ENCODE measurements at places on chromosomes 2 and 18.

DNA sequence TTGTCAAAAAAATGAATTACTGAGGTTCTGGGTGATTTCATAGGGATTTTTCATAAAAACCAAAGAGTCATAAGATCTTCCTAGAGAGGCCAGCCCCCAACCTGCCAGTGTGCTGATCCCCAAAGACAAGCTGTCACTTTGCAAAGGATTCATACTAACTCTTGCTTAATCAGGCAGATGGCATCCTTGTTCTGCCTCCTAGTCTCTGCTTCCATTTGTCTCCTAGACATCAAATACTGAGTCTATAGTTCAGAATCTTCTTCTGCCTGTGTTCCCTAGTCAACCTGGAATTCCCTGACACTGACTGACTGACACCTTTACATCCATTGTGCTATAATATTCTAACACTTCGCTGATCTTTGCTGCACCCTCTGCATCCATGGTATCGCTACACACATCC lies 84.9 kb downstream of the SLC8A1 start:
- no peak for DNase-seq

DNA sequence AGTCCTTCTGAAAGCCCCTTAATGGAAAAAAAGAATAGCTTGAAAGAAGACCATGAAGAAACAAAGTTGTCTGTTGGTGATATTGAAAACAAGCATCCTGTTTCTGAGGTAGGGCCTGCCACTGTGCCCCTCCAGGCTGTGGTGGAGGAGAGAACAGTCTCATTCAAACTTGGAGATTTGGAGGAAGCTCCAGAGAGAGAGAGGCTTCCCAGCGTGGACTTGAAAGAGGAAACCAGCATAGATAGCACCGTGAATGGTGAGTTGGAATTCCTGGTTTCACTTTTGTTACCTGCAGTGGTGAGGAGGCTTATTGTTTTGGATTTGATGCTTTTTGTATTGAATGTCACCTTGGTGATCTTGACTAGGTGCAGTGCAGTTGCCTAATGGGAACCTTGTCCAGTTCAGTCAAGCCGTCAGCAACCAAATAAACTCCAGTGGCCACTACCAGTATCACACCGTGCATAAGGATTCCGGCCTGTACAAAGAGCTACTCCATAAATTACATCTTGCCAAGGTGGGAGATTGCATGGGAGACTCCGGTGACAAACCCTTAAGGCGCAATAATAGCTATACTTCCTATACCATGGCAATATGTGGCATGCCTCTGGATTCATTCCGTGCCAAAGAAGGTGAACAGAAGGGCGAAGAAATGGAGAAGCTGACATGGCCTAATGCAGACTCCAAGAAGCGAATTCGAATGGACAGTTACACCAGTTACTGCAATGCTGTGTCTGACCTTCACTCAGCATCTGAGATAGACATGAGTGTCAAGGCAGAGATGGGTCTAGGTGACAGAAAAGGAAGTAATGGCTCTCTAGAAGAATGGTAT lies 13.3 kb downstream of the SLC20A1 start:
- no peak for DNase-seq

DNA sequence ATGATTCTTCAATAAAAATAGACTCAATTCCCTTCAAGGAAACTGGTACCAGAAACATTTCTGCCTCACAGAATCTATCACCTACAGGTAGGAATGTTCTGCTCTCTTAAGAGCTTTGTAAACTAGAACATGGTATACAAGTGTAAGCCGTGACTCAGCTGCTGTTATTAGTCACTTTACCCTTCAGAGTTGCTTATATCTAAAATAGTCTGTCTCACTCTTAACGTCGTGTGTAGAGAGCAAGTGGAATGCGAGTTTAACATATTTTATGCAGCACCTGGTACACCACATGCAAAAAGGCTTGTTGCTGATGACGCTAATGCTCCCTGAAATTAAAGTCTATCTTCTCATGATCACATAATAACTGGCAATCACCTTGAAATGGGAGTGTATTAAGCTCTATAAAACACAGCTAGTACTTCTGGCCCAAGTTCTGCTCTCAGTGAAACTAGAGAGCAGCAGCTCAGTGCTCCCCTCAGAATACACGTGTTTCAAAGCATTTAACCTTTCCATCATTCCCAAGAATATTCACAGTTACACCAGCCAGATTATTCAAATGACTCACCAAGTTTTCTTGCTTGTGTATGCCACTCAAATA lies 420.0 kb downstream of the ZEB2 start:
- DNase-seq: no peak

GRCh38 chr2:159441182-159441581 lies 154.7 kb upstream of the WDSUB1 start:
- no peak for DNase-seq

GRCh38 chr18:48440924-48441323 lies 31.7 kb upstream of the ZBTB7C start:
- no peak for DNase-seq

DNA sequence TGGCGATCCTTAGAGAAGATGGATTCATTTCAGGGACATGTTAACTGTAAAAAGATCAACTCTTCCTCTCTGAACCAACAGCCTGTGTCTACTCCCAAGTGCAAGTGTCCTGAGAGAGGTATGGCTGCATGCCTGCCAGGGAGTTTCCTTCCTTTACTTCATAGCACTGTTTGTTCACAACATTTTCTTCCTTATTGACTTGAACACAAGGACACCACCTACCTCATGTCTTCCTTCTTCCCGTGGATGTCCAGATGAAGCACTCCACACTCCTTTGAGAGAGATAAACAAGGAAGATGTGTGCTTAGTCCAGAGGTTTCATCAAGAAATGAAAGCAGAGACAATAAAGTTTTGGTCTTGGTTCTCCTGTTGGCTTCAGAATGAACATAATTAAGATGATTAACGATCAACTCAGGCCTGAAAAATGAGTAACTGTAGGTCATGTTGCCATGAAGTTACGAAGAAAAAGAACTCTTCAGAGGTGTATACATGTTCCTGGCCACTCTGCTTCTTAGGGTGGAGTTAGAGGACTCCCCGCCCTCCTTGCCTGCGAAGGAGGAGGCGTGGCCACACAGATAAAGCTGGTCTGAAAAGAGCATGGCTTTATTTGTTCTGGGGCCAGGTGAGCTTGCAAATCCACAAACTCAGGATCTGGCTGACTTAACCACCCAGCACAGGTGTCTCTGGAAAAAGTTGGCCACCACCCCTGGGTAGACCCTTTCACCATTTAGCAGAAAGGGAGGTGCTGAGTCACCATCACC lies 155.0 kb upstream of the KCTD1 start:
- no peak for DNase-seq

DNA sequence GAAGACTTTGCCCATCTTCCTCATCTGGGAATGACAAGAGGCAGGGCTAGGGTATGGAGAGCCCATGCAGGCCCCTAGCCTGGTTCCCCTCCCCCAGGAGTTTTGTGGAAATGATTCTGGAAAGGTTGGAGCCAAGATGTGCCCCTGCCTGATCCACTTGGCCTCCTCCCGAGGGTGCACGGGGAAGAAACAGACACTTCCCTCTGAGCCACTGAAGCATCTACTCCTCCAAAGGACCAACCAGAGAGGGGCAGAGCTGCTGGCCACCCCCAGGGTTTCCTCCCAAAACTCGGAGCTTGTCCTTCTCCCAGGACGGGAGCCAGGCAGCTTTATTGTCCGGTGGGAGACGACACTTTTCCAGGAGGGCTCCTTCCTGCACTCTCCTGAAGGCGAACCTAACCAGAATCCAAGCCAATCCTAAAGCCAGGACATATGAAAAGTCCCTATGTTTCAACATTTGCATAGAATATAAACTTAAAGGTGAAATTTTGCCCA lies 149.2 kb upstream of the COPS8 start:
- no peak for DNase-seq

DNA sequence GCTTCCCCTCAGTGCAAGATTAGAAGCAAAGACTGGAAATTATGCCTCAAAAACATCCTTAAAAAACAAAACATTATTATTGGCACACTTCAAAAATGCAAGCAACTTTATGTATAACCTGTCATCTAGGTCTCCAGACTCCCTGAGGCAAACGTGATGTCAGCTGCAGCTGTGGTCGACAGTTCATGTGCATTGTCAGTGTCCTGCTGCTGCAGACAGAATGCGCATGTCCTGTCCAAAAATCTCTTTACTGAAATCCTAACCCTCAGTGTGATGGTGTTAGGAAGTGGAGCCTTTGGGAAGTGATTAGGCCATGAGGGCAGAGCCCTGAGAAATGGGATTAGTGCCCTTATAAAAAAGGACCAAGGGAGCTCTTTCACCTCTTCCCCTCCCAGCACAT lies 126.9 kb downstream of the CYRIA start:
- no peak for DNase-seq

DNA sequence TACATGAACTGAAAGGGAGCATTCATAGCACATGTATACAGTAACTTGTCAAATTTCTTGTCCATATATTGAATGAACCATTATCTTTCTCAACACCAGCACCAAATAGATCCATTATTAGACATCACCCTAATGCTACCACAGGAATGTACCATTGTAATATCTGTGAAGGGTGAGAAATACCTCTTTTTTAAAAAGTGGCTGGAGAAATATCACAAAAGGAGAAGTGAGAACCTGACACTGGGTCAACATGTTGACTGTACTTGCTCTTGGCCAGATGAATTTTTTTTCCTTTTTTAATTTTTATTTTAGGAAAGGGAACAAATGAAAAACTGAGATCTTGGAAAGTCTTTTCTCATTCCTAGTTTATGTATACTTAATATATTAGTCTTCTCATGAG lies 63.5 kb downstream of the CAVIN2 start:
- DNase-seq: no peak

GRCh38 chr18:76056471-76057110 lies 438.5 kb downstream of the ZNF516 start:
- no peak for DNase-seq

DNA sequence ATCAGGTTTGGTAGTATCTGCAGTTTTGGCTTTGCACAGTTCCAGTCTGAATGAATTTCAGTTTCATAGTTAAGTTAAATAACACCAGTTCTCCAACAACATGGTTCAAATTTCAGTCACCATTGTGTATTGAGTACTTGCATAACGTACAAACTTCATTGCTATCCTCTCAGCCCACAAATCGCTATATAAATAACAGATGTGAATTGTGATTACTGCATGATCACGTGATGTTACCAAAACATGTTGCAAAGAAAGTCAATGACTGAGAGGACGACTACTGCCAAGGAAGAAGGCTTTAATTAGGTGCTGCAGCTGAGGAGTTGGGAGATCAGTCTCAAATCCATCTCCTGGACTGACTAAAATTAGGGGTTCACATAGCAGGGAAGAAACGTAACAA lies 48.2 kb downstream of the COL4A4 start:
- no peak for DNase-seq

DNA sequence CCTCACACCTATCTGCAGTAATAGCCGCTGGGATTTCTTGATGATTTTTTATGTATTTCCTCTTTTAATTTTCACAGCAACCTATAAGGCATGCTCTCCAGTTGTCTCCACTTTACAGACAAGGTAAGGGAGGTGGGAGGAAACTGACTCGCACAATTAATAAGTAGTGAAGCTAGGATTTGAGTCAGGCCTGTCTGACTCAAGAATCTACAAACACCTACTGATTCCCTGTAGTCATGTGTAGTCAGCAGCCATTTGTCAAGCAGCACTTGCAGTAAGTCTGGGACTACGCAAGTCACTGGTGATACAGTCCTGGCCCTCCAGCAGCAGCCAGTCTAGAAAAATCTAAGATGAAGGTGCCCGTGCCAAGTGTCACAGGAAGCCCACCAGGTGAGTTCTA lies 193.6 kb upstream of the PKDCC start:
- DNase-seq: no peak

- DNase-seq: no peak
Measured at GRCh38 chr2:110791435-110791834, 59.1 kb downstream of the ACOXL start.

- DNase-seq: no peak
Measured at GRCh38 chr18:76259711-76260110, 235.3 kb downstream of the ZNF516 start.

DNA sequence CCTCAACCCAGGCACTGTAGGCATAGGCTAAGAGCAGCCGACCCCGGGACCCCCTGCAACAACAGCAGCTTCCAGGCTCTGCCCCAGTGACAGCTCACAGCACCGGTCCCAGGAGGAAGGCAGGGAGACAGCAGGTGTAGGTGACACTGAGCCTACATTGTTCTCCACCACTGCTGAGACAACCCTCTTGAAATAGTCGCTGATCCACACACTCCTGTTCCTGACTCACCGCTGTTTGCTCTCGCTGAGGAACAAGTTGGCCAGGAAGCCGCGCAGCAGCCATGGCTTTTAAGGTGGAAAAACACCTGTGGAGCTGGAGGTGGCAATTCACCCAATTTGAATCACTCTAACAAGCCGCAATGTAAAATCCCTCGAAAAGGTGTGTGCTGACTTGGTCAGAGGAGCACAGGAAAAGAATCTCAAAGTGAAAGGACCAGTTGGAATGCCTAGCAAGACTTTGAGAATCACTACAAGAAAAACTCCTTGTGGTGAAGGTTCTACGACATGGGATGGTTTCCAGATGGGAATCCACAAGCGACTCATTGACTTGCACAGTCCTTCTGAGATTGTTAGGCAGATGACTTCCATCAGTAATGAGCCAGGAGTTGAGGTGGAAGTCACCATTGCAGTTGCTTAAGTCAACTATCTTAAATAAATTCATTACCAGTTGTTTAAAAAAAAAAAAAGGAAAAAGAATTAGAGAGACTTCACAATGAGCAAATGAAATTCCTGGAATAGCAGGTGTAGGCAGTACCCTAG lies 167.5 kb downstream of the ARL4C start:
- DNase-seq: no peak

- no peak for DNase-seq
Measured at GRCh38 chr2:230012267-230012884, 56.3 kb downstream of the SLC16A14 start.

GRCh38 chr2:127128445-127128904 lies 21.5 kb upstream of the BIN1 start:
- DNase-seq: no peak

GRCh38 chr2:101356521-101356920 lies 30.8 kb downstream of the CREG2 start:
- DNase-seq: no peak

- no peak for DNase-seq
Measured at GRCh38 chr2:53509831-53510388, 257.7 kb upstream of the CHAC2 start.

DNA sequence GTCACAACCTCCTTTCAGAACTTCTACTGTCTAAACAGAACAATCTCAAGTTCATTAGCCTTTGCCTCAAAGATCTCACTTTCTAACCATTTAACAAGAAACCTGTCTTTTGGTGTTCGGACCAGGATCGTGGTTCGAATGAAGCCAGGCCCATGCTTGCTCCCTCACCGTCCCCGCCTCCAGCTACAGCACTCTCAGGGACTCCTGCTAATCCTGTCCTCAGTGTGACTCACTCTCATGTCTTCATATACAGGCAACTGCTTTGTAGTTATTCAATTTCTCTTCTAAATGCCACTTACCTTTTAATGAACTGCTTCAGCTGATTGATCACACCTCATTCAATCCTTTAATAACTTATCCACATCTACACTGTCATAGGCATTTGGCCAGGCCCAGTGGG lies 15.8 kb downstream of the SERTAD2 start:
- no peak for DNase-seq

GRCh38 chr2:105329561-105330495 lies at the start of gene TGFBRAP1:
Gene TGFBRAP1, minus strand, starts transcription at chr2:105329735. Its CDS starts 21,434 bp downstream, at chr2:105308301.
- DNase-seq: peak; percentile 45

GRCh38 chr2:162838136-162838497 lies 450 bp downstream of the KCNH7 start:
- no peak for DNase-seq

- no peak for DNase-seq
Measured at GRCh38 chr2:54639609-54640008, 83.9 kb upstream of the EML6 start.

Measured in activated T-helper 9 cell treated with anti-CD3 and anti-CD28 coated beads, Interleukin-2, amount 50 U/mL, for 16 hours (primary cell).